ENCODE measurements at places on chromosomes 7 and 10. TPM values are rescaled to one million over a fixed set of nuclear protein-coding genes. Genes with fewer than 3 reads are reported as not detected.

Gene LOXL4
- 2.6 TPM for total RNA-seq

Gene ASB10
- not detected for total RNA-seq

Gene LRRN3
- not detected for total RNA-seq

Gene STOX1
- 2.7 TPM for total RNA-seq

Gene SLC16A9
- 2.2 TPM for total RNA-seq

Gene CADPS2
- total RNA-seq = 16.4 TPM

Gene CARD11
- total RNA-seq = 79.2 TPM

Gene SHOC2
- 33.5 TPM for total RNA-seq

Gene CABCOCO1
- not detected for total RNA-seq

Gene GPR158
- total RNA-seq = not detected

Measured in Calu3 (cell line).